ENCODE measurements at places on chromosomes 2 and 18. TPM values are rescaled to one million over a fixed set of nuclear protein-coding genes. Genes with fewer than 3 reads are reported as not detected.
A peak's percentile ranks its signal among the peaks of the same experiment; 100 is the strongest.

- no peaks in the 10 kb centered on the region for H3K27me3 ChIP-seq
- peaks cover 6% of the 10 kb centered on the region for H3K4me1 ChIP-seq
- no peak for DNase-seq
- peak overlapping the region; percentile 76 for H3K4me3 ChIP-seq
- H3K27ac ChIP-seq = no peak overlapping the region
- H3K36me3 ChIP-seq = no peaks in the 10 kb centered on the region
These were observed 2.2 kb downstream of the B3GNT2 start for GRCh38 chr2:62197925-62198633.

- no peak for DNase-seq
- no peaks in the 10 kb centered on the region for H3K4me1 ChIP-seq
- no peaks in the 10 kb centered on the region for H3K36me3 ChIP-seq
- H3K4me3 ChIP-seq = no peak overlapping the region
These were observed 8.1 kb upstream of the HES6 start for GRCh38 chr2:238247841-238248453.

DNA sequence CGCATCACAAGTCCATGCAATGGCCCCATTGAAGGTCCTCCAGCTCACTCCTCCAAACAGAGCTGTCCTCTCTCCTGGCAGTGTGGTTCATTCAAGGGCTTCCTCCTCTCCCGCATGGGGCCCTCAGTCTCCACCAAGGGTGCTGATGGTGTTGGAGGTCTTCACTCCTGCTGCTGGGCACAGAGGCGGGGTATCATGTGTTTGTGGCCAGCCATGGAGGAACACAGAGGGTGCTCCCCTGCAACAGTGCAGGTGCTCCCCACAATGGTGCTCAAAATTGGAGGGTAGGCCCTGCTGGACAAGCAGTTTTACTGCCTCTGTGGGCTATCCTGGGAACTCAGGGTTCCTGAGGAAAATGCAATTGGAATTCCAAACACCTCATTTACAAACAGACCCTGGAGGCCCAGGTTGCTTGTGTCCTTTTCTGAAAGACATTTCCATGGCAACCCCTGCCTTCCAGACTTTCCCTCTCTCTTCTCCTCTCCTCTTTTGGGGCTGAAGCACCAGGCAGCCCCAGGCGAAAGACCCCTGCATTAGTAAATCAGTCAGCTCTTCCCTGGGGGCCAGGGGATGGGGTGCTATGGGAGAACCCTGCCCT lies 256.0 kb downstream of the HAUS1 start:
- DNase-seq = no peak
- H3K4me1 ChIP-seq = no peaks in the 10 kb centered on the region
- H3K27me3 ChIP-seq = no peaks in the 10 kb centered on the region

DNA sequence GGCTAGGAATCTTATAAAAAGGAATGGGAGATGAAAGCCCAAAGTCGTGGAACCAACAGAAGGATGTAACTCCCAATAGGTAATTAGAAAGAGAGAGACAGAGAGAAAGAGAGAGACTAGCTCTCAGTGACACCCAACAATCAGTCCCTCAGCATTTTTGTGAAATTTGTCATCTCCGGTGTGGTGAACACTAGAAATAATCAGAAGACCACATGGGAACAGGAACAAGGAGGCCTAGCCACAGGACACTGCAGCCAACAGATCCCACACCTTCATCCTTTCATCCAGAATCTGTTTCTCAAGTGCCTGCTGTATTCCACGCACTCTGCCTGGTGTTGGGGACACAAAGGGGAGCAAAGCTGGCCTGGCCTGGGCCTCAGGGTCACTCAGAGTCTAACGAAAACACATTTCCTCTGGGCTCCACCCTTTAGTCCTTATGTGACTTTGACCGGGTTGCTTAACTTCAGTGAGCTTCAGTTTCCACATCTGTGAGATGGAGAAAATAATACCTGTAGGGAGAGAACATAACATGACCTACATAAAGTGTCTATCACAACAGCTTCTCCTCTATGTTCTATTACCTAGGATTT lies 53.1 kb downstream of the EHD3 start:
- no peaks in the 10 kb centered on the region for H3K36me3 ChIP-seq
- DNase-seq = no peak
- no peaks in the 10 kb centered on the region for H3K27me3 ChIP-seq
- H3K27ac ChIP-seq = no peak overlapping the region
- H3K4me3 ChIP-seq = no peak overlapping the region

GRCh38 chr18:48162956-48163737 lies 232.7 kb upstream of the SMAD2 start:
- no peak overlapping the region for H3K27ac ChIP-seq
- peaks cover 7% of the 10 kb centered on the region for H3K4me1 ChIP-seq
- H3K4me3 ChIP-seq = no peak overlapping the region
- DNase-seq = no peak

DNA sequence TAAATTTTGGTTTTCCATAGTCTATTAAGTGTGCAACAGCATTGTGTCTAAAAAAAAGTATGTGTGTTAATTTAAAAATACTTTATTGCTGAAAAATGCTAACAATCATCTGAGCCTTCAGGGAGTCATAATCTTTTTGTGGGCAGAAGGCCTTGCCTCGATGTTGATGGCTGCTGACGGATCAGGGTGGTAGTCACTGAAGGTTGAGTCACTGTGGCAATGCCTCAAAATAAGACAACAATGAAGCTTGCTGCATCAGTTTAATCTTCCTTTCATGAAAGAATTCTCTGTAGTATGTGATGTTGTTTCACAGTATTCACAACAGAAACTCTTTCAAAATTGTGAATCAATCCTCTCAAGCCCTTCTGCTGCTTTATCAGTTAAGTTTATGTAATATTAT lies 31.3 kb downstream of the HDHD2 start:
- DNase-seq = no peak
- peaks cover under 1% of the 10 kb centered on the region for H3K36me3 ChIP-seq
- no peaks in the 10 kb centered on the region for H3K27me3 ChIP-seq
- H3K4me1 ChIP-seq = peaks cover 4% of the 10 kb centered on the region
- H3K4me3 ChIP-seq = no peak overlapping the region

DNA sequence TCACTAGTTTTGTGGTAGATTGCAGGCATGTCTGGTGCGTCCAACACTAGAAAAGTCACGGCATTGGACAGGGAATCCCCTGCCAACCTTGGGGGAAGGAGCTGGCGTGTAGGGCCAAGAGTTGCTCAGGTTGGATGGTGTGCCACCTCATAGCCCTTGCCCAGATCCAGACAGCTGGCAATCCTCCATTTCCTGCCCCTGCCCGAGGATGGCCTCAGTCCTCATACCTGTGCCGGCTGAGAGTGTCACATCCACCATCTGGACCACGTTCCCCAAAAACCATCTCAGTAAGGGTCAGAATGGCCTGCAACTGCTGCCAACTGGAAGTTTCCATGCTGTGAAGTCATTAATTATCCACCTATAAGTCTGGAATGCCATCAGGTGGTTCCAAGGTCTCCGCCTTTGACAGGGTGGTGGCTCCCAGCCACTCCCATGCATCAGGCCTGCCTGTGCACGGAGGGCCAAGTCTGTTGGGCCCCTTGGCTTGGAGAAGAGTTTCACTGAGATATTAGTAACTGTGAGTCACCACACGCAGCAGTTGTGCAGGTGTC lies 55.0 kb downstream of the IMPA2 start:
- no peak overlapping the region for H3K4me3 ChIP-seq
- no peaks in the 10 kb centered on the region for H3K4me1 ChIP-seq
- peak; percentile 42 for DNase-seq
- no peak overlapping the region for H3K27ac ChIP-seq
- peaks cover 8% of the 10 kb centered on the region for H3K27me3 ChIP-seq

GRCh38 chr2:110740747-110741349 lies 8.5 kb downstream of the ACOXL start:
- H3K36me3 ChIP-seq = no peaks in the 10 kb centered on the region
- no peak for DNase-seq
- no peaks in the 10 kb centered on the region for H3K27me3 ChIP-seq
- H3K27ac ChIP-seq = no peak overlapping the region
- no peaks in the 10 kb centered on the region for H3K4me1 ChIP-seq

DNA sequence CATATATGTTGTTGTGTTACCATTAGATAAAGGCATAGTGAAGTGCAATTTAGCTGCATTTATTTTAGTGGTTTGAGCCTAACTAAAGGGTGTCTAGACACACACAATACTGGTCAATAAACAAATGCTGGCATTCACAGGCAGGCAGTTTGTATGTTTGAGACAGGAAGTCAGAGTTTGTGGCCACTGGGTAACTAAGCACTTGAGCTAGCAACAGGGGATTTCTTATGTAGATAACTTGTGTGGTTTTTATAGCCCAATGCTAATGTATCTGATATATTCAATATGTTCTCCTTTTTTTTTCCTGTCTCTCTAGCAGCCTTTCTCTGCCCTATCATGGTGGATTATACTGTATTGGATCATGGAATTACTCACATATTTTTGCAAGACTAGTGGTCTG lies 38.1 kb downstream of the LRRTM4 start:
- DNase-seq = no peak
- no peaks in the 10 kb centered on the region for H3K27me3 ChIP-seq
- H3K27ac ChIP-seq = no peak overlapping the region

DNA sequence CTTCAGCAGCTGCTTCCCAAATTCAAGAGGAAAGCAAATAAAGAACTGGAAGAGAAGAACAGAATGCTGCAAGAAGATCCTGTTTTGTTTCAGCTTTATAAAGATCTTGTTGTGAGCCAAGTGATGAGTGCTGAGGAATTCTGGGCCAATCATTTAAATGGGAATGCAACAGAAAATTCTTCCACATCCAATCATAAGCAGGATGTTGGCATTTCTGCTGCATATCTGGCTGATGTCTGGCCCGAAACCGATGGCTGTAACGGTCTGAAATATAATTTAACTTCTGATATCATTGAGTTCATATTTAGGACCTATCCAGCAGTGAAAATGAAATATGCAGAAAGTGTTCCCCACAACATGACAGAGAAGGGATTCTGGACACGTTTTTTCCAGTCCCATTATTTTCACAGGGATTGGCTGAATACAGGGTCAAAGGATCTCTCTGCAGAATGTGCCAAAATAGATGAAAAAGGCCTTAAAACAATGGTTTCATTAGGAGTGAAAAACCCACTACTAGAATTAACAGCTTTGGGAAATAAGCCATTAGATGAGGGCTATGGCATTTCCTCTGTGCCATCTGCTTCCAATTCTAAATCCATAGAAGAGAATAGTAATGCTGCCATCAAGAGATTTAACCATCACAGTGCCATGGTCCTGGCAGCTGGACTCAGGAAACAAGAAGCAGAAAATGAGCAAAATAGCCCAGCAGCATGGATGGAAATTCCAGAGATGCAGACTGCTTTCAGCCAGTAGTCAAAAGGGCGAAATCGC lies 175.6 kb downstream of the MC4R start:
- H3K4me1 ChIP-seq = 0 out of 2 replicates have a peak, but pooled peaks cover 2% of the 10 kb centered on the region
- H3K4me3 ChIP-seq = no peak overlapping the region
- H3K27ac ChIP-seq = no peak overlapping the region
- no peaks in the 10 kb centered on the region for H3K27me3 ChIP-seq
- no peak for DNase-seq
- H3K36me3 ChIP-seq = no peaks in the 10 kb centered on the region

DNA sequence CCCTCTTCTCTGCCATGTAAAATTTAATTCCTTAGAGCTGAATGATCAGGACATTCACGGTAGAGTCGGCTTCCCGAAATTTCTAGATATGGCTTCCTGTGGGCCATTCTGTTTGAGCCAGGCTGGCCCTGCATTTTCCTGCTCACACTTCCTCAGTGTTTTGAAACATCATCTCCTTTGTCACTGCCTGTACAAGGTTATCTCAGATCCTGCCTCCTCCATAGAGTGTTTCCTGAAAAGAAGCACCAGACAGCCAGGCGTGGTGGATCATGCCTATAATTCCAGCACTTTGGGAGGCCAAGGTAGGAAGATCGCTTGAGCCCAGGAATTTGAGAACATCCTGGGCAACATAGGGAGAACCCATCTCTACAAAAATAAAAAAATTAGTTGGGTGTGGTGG lies 43.6 kb downstream of the GRHL1 start:
- H3K27me3 ChIP-seq = no peaks in the 10 kb centered on the region
- no peaks in the 10 kb centered on the region for H3K36me3 ChIP-seq
- H3K27ac ChIP-seq = no peak overlapping the region
- DNase-seq = no peak
- H3K4me1 ChIP-seq = no peaks in the 10 kb centered on the region

DNA sequence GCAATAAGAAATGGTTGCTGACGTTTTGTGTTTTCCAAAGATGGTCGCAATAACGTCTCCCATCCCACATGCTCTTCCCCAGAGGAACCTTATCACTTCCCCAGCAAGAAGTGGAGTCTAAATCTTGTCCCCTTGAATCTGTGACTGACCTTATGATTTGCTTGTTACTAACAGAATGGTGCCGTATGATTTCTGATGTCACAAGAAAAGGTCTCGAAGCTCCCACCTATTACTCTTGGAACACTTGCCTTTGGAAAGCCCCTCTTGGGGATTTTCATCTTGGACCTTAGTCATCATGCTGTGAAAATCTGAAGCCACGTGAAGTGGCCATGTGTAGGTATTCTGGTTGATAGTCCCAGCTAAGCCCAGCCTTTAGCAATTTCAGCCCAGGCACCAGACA lies 86.2 kb upstream of the GLS start:
- no peaks in the 10 kb centered on the region for H3K36me3 ChIP-seq
- no peaks in the 10 kb centered on the region for H3K27me3 ChIP-seq
- H3K4me3 ChIP-seq = no peak overlapping the region

GRCh38 chr18:78692105-78692504 lies 287.5 kb upstream of the SALL3 start:
- no peaks in the 10 kb centered on the region for H3K4me1 ChIP-seq
- H3K27me3 ChIP-seq = no peaks in the 10 kb centered on the region
- no peaks in the 10 kb centered on the region for H3K36me3 ChIP-seq
- no peak for DNase-seq
- no peak overlapping the region for H3K4me3 ChIP-seq
- no peak overlapping the region for H3K27ac ChIP-seq

- peak; percentile 21 for DNase-seq
- H3K27ac ChIP-seq = no peak overlapping the region
- H3K4me3 ChIP-seq = no peak overlapping the region
- peaks cover 4% of the 10 kb centered on the region for H3K4me1 ChIP-seq
These were observed 140.9 kb downstream of the DYM start for GRCh38 chr18:49319590-49319989.

- peak overlapping the region; percentile 69 for H3K4me3 ChIP-seq
- peaks cover 4% of the 10 kb centered on the region for H3K36me3 ChIP-seq
- H3K4me1 ChIP-seq = peaks cover 19% of the 10 kb centered on the region
- H3K27me3 ChIP-seq = no peaks in the 10 kb centered on the region
- H3K27ac ChIP-seq = no peak overlapping the region
- DNase-seq = no peak
These were observed 453 bp downstream of the CABLES1 start for GRCh38 chr18:23135550-23136325.

MEP1B gene
- not detected for total RNA-seq

MDH1B gene
- total RNA-seq = 2.1 TPM

CTAGE1 gene
- not detected for total RNA-seq

SERPINB11 gene
- not detected for total RNA-seq

KCNK3 gene
- 0.30 TPM for total RNA-seq

LRRC30 gene
- not detected for total RNA-seq

POMC gene
- 2.2 TPM for total RNA-seq

UBR3 gene
- 17.7 TPM for total RNA-seq

RPL31 gene
- 1,734 TPM for total RNA-seq

All from H1 (cell line).